ENCODE measurements at places on chromosomes 5 and 9.
A peak's percentile ranks its signal among the peaks of the same experiment; 100 is the strongest.

GRCh38 chr9:79788662-79789061 lies 216.9 kb downstream of the TLE4 start:
- no peak for DNase-seq

- no peak for DNase-seq
These were observed 255.8 kb upstream of the SLC24A2 start for GRCh38 chr9:20044686-20045085.

- peak; percentile 7 for DNase-seq
These were observed 529 bp downstream of the CSNK1A1 start for GRCh38 chr5:149550594-149551226.

GRCh38 chr5:38447056-38447455 lies 109.4 kb downstream of the LIFR start:
- no peak for DNase-seq

DNA sequence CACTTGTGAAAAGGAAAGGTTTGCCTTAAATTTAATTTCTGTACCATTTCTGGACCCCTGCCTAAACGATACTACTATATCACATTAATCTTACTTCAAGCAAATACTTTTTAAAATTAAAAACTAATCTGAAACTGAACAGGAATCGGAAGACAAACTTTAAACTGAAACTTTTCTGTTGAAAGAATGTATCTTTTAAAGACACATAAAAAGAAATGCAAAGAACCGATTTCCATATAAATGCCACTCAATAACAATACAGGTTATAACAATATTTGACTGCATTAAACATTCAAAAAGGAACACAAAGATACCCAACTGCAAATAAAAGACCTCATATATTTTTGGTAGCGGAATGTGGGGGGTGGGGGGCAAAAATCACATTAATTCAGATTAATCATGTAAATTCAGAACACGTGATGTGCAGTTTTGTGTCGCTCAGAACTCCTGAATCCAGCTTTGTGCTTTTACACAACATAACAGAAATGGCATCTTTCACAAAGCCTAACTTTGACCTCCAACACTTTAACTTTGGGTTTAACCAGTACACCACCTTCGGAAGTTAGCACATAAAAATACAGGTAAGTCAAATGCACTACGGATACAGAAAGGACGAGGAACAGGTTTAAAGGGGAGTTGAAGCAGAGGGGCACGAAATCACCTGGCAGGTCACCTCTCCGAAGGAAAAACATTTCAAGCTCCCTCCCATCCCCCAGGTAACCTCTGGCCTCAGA lies 925 bp downstream of the LIFR start:
- DNase-seq: no peak

- no peak for DNase-seq
These were observed 38.6 kb downstream of the HMGCS1 start for GRCh38 chr5:43274435-43275114.

DNA sequence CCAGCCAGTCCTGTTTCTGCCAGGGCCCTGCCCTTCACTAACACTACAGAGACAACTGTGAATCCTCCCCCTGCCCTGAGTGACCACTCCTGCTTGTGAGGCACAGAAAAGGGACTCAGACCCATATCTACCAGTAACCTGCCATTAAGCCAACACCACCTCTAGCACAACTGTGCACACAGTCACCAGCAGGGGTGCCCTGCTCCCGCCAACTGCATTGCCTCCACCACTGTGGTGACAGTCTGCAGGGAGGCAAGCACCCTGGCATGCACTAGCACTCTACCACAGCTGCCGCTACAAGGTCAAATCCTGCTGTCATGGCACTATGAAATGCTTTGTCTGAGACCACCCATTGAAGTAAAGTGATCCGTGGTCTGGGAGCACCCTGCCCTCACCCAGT lies 1028.5 kb upstream of the CDH9 start:
- DNase-seq: no peak
